Aorta (tissue), 5 donors: ENCODE measurements at places on chromosomes 5 and 9. TPM values are rescaled to one million over a fixed set of nuclear protein-coding genes. Genes with fewer than 3 reads are reported as not detected.

GRCh38 chr5:137072361-137073115, 426.6 kb downstream of the SPOCK1 start:
- no peak for DNase-seq

GRCh38 chr9:89670114-89670513, 65.3 kb downstream of the GADD45G start:
- DNase-seq, result no peak

DNA sequence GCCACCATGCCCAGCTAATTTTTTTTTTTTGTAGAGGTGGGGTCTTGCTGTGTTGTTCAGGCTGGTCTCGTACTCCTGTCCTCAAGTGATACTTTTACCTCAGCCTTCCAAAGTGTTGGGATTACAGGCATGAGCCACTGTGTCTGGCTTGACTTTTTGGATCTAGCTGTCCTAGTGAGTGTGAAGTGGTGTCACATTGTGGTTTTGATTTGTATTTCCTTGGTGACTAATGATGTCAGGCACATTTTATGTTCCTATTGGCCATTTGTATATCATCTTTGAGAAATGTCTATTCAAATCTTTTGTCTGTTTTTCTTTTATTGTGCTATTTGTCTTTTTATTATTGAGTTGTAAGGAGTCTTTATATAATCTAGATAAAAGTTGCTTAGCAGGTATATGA, 53.5 kb upstream of the MCCC2 start:
- no peak for DNase-seq

GRCh38 chr9:14321517-14322130, 7.7 kb upstream of the NFIB start:
- no peak for DNase-seq

- DNase-seq, result no peak
Measured at GRCh38 chr9:83471241-83471640, 67.0 kb downstream of the FRMD3 start.

The ZBTB43 gene
- total RNA-seq, result 12.8 TPM

GRCh38 chr5:176884571-176884890, 14.6 kb downstream of the HK3 start:
- no peak for DNase-seq

The STPG3 gene
- total RNA-seq, result not detected

GRCh38 chr9:113215132-113215531, 5.9 kb downstream of the FKBP15 start:
- DNase-seq, result no peak
